Stimulated activated CD4-positive, alpha-beta T cell treated with anti-CD3 and anti-CD28 coated beads, Interleukin-12 subunit alpha, Interleukin-12 subunit beta, amount 100 ng/mL, for 24 hours (primary cell): ENCODE measurements at places on chromosomes 2 and 18.

DNA sequence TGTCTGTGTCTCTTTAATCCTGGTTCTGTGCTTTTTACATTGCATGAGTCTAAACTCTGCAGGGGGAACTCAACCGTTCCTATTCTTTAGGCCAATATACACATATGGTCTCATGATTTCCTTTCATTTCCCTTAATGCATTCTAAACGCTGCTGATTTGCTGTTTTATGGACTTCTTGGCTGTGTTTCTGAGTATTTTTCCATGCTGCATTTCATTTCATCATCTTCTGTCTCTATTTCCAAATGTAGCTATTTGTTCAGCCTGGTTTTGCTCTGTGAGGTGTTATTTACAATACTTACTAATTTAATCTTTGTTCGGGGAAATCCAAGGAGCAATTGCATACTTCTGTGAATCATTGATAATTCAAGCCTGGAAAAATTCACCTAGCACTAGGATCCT is 897.2 kb downstream of the TSN start:
- no peak for DNase-seq

DNA sequence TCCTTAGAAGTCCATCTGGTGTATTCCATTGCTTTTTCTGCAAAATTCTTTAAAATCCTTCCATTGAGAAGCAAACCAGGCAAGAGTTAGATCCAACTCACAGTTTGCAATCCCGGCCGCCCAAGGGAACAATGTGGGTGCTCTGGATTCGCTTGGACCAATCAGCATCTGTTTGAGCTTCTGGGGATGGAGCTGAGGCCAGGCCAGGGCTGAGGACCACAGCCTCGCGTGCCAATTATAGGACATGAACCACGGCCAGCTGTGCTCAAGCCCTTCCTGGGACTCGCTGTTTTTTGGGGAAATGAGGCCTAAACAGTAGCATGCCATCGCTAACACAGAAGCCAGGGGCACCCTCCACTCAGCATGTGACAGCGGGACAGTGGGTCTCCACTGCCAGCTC is 270.8 kb downstream of the HDAC4 start:
- no peak for DNase-seq

- DNase-seq = no peak
Observed at GRCh38 chr2:179671043-179671981, 190.1 kb downstream of the ZNF385B start.

- DNase-seq = no peak
Observed at GRCh38 chr2:110927526-110927925, 193.2 kb upstream of the BCL2L11 start.

GRCh38 chr2:150063432-150063889 is 424.0 kb downstream of the RND3 start:
- DNase-seq = no peak

- no peak for DNase-seq
Observed at GRCh38 chr2:197904446-197904845, 100.1 kb downstream of the PLCL1 start.

DNA sequence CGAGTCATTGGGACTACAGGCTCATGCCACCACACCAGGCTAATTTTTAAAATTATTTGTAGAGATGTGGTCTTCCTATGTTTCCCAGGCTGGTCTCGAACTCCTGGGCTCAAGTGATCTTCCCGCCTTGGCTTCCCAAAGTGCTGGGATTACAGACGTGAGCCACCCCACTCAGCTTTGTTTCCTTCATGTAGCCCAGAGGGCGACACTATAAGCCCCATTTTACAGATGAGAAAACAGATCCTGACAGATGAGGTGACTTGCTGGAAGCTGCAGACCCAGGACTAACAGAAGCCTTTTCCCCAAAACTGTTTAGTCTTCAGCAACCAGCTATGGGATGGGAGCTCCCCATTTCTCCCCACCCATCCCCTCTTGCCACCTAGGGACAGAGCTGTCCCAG is 7.2 kb upstream of the CTDSP1 start:
- no peak for DNase-seq
